Foreskin keratinocyte (primary cell): ENCODE measurements at places on chromosomes 4 and X. TPM values are rescaled to one million over a fixed set of nuclear protein-coding genes. Genes with fewer than 3 reads are reported as not detected.

The KDR gene
- not detected in 2 replicates for total RNA-seq

The KIF4A gene
- total RNA-seq, result 19.1 and 26.6 TPM in 2 replicates

The SPANXC gene
- total RNA-seq, result not detected in 2 replicates

The TIMM8A gene
- total RNA-seq, result 13.6 and 17.1 TPM in 2 replicates
